Fibroblast of gingiva (primary cell): ENCODE measurements at places on chromosomes 2 and 18.

DNA sequence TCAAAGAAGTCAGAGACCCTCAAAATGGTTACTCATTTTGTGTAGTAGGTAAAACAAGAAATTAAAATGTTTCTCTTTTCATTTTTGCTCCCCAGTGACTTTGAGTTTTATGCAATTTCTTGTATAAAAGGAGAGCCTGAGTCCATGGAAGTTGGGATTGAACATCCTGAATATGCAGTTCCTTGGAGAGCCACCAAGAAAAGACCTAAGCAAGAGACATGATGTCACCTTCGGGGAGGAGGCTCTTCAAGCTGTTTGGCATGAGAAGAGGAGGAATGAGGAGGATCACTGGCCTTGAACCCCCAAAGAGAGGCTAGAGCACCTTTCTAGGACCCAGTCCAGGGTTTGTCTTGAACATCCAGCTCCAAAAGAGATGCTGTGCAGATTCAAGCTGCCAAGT lies 83.5 kb upstream of the STPG4 start:
- DNase-seq = no peak

GRCh38 chr18:50836521-50836957 lies 16.7 kb upstream of the MRO start:
- peak; percentile 76 for DNase-seq

DNA sequence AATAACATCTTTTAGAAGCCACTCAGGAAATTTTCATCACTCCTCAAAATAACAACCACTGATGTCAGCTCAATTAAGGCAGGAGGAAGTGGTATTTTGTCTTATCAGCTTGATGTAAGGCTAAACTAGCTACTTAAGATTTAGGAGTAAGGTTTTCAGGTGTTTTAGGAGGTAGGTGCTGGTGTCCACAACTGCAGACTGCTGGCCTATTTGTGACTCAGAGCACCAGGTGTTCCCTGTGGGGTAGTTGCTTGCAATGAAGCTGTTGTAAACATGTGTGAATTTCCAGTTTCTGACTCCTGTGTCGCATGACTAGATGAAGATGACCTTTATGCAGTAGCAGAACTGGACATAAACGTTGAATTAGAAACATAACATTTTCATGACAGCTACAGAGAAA lies 164.2 kb downstream of the THSD7B start:
- no peak for DNase-seq

- peak; percentile 70 for DNase-seq
Observed at GRCh38 chr2:150485114-150485870, 2.2 kb downstream of the RND3 start.

- no peak for DNase-seq
Observed at GRCh38 chr2:118269408-118270051, 181.3 kb downstream of the INSIG2 start.

GRCh38 chr2:27322301-27322765 lies 564 bp downstream of the MPV17 start:
- DNase-seq = no peak

GRCh38 chr2:157839162-157839801 lies 36.8 kb downstream of the ACVR1 start:
- peak; percentile 61 for DNase-seq

- no peak for DNase-seq
Observed at GRCh38 chr2:120132691-120133090, 90.5 kb downstream of the TMEM185B start.

GRCh38 chr18:11052800-11053199 lies 96.6 kb downstream of the PIEZO2 start:
- no peak for DNase-seq

DNA sequence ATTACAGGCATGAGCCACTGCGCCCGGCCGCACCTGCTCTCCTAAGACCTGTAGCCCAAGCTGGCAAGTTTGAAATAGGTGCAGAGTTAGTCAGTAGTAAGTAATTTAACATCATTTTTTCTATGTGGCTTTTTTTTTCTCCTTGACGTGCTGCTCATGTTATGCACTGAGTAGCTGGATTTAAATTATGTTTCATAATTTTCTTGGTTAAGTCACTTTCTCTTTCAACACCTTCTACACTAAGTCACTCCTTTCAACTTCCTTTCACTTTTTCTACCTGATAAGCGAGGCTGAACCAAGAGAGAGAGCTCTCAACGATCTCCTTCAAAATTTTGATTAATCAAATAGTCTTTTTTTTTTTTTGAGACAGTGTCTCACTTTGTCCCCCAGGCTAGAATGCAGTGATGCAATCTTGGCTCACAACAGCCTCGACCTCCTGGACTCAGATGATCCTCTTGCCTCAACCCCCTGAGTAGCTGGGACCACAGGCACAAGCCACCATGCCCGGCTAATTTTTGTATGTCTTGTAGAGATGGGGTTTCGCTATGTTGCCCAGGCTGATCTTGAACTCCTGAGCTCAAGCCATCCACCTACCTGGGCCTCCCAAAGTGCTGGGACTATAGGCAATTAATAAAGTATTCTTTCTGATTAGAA lies 13.1 kb downstream of the CASP8 start:
- no peak for DNase-seq

DNA sequence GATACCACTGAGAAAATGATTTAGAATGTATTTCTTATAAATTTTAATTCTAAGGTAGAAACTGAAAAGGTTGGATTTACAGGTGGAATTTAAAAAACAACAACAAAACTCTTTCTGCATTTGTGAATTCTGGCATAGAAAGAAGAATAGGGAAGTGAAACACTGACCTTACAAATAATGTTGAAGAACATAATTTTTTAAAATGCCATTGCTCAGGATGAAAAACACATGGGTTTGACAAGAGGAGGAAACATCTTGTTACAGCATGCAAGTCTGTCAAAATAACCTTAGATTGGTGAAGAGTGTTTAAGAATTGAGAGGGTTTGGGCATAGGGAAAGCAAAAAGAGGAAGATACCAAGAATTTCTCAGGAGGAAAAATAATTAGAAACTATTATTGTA lies 184.3 kb downstream of the UBE2E3 start:
- DNase-seq = no peak

GRCh38 chr2:69096326-69097095 lies 83.5 kb downstream of the ANTXR1 start:
- no peak for DNase-seq

DNA sequence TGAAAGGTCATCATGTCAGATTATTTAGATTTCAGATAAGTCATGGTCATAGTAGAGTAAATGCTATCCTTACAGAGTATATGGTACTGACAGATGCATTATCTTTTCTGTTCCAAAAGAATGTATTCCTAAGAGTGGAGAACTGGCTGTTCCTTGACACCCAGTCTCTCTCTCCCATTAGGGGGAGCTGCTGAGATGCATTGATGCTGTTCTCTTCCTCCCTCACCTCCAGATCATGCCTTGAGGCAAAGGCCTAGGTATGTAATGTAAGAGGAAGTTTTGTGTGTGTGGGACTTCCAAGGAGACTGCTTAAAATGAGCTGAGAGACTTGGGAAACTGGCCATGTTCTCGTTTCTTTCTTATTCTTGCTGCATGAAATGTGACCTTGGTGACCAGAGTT lies 979.5 kb upstream of the CELF4 start:
- no peak for DNase-seq

GRCh38 chr2:46164529-46165301 lies 132.5 kb upstream of the EPAS1 start:
- peak; percentile 88 for DNase-seq

DNA sequence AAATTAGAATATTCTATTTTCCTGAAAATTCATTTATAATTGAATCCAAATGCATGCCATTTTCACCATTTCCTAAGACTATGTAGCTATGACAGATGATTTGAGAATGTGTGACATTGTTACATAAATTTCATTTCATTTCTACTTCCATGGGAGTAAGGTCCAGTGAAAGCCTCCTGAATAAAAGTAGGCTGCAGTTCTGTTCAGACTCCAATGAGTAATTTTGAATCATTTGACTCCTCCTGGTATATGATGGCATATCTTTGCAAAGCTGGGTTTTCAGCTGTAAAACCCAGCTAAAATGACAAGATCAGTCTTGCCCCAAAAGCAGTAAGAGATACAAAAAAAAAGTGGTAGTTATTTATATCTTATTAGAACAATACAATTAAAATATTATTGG lies 101.0 kb upstream of the DNAJC10 start:
- no peak for DNase-seq

DNA sequence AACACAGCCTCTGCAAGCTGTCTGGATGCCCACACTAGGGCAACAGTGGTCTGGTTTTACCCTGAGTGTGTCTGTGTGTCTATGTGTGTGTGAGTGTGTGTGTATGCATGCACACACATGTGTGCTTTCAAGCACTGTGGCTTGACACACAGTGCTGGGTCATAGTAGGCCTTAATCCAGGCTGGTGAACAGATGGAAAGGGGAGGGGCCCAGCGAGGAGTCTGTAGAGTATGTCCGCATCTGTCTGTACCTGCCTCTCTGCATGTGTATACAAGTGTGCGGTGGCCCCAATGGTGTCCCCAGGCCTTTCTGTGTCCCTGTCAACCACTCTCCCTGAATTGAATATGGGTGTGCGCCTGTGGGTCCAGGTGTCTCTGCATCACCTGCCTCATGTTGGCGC lies 9.3 kb upstream of the KCNIP3 start:
- DNase-seq = no peak

DNA sequence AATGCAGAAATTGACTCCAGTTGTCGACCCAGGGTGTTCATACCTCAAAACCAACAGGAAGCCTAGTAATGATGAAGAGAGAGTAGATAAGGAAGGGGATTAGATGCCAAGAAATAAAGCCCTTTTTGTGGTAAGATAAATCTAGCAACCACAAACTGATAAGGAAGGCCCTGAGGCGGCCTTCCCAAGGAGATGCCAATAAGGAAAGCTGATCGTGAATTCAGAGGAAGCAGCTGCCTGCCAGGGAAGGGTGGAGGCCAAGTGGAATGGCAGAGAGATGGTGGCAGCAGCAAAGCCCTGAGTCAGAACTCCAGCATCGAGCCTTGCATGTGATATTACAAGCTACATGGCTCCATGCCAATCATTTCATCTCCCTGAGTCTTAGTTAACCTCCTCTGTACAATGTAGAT lies 126.3 kb downstream of the IRS1 start:
- peak; percentile 79 for DNase-seq

GRCh38 chr2:68745006-68745405 lies 10.4 kb downstream of the ARHGAP25 start:
- DNase-seq = no peak

- no peak for DNase-seq
Observed at GRCh38 chr2:218743068-218743467, 32.4 kb downstream of the TTLL4 start.

- DNase-seq = no peak
Observed at GRCh38 chr2:96468904-96469303, 36.3 kb downstream of the NEURL3 start.

DNA sequence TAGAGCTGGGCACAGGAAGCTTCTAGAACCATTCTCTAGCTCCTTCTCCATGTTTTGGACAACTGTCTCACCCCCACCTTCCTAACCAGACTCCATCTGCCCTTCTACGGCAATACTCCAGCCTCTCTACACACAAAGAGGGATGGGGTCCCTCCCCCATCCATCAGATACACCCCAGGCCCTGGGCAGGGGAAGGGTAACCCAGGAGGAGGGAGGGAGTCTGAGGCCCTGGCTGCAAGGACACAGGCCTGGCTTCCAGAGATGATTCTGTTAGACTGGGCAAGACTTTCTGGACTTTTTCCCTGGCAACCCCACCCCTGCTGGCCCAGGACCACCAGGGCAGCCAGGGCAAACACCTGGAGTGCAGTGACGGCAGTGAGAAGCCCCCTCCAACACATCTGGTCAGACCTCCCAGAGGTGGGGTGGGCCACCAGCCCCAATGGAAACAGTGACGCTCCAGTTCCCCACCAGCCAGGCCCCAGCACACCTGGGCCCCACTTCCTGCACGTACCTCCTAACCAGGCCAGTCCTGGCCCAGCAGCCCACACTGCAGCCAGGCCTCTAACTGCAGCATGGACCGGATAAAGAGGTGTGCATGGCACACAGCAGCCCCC lies 6.5 kb downstream of the CYP26B1 start:
- DNase-seq = no peak

- no peak for DNase-seq
Observed at GRCh38 chr2:96218508-96219131, 10.0 kb upstream of the STARD7 start.
